ENCODE measurements at places on chromosomes 11 and 22.
A peak's percentile ranks its signal among the peaks of the same experiment; 100 is the strongest.

DNA sequence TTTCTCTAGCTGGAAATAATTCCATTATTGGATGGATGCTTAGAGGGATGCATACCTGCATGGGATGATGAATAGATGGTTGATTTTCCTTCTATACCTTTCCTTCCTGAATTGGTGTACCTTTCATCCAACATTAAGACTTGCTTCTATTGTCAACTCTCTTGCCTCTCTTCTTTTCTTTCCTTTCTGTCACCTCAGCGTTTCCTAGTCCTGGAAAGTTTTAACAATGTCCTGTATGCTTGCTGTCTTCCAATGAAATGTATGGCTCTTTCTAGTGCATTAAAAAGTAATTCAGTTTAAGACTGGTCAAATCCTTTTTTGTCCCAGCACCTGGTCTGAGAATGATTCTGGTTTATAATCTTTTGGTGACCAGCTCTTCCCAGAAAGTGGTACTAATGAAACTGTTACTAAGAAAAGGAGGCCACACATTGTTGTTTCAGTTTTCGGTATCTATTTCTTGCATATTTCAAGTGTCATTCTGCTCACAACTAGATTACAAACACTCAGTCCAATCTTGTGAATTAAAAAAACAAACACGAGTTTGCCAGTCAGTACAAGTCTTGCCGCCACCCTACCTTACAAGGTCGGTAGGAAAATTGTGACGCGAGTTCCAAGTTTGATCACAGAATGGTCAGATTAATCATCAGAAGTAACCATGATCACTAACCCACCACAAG is 8.0 kb downstream of the POU2AF1 start:
- DNase-seq, result no peak

DNA sequence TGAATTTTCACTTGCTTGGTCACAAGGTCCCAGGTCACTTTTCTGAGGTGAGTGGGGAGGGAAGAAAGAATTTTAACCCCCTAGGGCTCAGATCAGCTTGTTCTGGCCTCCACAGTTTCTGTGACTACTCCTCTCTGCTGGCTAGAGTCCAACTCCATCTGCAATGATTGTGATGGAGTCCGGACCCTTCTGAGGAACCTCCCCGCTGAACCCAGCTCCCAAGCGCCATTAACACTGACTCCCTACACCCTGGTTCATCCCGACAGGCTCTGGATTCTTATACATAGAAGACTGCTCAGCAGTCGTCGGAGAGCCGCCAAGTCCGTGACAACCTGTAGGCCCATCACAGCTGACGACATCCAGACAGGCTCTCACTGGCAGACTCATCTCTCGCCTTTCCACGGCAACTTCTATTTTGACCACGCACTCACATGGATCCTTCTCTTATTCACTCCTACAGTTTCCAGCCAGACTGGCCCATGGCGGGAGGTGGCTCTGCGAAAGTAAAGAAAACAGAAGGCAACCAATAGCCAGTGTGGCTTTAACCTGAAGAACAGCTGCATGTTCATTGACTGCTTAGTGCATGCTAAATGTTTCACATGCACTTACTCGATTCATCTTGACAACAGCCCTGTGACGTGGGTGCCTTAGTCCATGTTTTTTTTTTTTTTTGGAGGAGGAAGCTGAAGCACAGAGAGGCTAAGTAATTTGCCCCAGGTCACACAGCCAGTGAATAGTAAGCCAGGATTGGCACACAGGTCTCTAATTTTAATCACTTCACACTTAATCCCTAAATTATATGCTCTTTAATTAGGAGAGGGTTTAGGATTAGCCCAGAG is 68.0 kb upstream of the PRDM11 start:
- no peak for DNase-seq

- no peak for DNase-seq
Measured at GRCh38 chr22:19932367-19933206, 9.0 kb upstream of the COMT start.

DNA sequence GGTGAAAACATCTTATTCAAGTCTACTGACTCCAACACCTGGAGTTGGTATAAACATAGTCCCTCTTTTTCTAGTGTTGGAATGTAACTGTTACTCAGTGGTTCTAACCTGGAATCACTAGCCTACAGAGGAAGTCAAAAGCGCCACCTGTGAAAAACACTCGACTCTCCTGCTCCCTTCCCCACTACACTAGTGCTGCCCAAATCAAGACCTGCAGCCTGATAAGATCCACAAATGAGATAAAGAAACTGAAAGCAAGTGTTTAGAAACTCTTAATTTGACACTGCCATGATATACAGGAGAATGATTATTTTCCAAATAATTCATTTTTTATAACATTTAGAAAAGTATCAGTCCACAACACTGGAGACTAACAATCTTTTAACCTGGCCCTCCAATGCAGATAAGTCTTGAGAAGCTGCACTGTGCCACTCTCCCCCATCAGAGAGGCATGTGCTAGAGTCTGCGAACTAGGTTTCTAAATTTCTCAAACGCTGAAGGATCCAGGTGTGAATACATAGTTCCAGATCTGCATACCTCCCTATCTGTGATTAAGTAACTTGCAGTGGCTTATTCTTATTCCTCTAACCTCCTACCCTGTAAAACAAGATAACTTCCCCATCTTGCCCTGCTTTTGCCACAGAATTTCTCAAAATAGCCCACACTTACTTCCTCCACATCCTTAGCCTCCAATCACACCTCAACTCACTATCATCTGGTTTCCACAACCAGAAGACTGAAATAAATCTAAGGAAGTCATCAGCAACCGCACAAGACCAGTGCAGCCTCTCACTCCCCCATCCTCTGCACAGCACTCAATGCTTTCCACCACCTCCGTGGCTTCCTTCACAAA is 88.1 kb downstream of the RRAS2 start:
- DNase-seq, result no peak

DNA sequence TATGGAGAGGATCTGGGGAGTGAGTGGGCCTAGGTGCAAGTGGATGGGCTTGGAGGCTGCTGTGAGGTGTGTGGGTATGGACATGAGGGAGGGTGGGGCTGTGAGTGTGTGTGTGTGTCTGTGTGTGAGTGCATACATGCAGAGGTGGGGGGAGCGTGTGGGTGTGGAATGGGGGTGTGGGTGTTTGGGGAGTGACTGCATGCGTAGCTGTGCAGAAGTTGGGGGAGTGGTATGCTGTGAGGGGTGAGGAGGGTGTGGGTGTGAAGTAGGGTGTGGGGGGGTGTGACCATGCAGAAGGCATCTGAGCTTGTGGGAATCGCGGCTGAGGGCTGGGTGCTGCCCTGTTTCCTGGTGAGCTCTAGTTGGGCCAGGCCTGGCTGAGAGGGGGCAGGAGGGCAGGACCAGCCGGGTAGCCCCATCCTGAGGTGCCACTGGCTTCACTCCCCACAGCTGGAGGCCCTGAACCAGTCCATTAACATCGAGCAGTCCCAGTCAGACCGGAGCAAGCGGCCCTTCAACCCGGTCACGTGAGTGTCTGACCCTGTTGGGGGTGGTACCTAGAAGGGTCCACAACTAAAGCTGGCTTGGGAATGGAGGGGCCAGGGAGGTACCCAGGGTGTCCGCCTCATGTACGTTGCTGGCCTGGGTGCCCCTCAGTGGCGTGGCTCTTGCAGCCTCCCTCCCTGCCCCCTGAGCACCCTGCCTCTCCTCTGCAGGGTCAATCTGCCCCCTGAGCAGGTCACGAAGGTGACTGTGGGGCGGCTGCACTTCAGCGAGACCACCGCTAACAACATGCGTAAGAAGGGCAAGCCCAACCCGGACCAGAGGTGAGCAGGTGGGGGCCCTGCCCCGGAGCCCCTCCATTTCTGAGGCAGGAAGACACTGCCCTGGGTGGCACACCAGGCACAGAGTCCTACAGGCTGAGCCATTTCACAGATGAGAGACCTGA is 16.5 kb downstream of the TMEM258 start:
- DNase-seq, result no peak

DNA sequence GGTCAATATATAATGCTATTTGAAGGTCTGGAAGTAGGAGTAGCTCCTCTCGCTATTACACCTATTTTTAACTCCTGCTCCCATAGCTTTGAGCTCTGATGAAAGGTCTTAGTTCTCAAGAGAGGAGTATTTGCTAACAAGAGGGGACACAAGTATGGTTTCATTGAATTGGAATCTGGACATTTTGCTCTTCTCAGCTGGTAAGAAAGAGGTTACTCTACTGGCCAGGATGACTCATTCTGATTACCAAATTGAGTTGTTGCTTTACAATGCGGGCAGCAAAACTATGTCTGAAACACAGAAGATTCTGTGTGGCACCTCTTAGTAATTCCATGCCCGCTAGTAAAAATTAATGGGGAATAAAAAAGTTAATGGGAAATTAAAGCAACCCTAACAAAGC is 63.6 kb upstream of the EP300 start:
- DNase-seq, result peak; percentile 36

GRCh38 chr11:133172349-133172748 is 360.0 kb downstream of the OPCML start:
- DNase-seq, result no peak

- DNase-seq, result no peak
Measured at GRCh38 chr11:13102865-13103539, 93.9 kb downstream of the RASSF10 start.

- DNase-seq, result no peak
Measured at GRCh38 chr11:69303427-69303826, 9.5 kb downstream of the MYEOV start.

- DNase-seq, result no peak
Measured at GRCh38 chr11:124920870-124921609, 2.0 kb downstream of the HEPN1 start.

DNA sequence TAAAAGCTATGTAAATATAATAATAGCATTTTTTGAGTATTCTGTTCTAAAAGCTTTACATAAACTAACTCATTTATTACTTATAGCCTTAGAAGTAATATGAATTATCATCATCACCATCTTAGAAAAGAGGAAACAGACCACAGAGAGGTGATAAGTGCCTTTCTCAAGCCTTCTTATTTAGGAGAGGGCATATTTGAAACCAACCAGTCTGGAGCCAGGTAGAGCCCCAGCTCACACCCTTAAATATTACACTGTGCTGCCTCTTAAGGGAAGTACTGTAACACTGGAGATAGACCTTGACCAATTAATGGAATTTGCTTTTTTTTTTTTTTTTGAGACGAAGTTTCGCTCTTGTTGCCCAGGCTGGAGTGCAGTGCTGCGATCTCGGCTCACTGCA is 2.3 kb downstream of the BCO2 start:
- no peak for DNase-seq

DNA sequence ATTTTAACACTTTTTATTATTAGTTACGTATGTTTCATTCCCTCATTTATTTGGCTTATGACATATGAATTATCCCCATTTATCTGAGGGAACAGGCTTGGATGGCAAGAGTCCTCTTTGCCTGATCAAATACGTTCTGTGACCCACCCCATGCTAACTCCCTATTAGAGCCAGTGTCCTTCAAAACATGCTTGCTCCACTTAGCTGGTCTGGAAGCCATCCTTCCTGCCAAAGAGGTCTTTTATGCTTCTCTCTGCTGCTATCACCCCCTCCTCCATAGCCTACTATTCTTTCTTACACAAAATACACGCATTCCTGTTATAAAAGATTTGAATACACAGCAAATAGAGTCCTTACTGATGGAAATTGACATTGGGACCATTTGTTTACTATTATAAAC is 6.4 kb downstream of the COA4 start:
- no peak for DNase-seq

- no peak for DNase-seq
Measured at GRCh38 chr11:61080986-61081590, 21.2 kb upstream of the CD5 start.

DNA sequence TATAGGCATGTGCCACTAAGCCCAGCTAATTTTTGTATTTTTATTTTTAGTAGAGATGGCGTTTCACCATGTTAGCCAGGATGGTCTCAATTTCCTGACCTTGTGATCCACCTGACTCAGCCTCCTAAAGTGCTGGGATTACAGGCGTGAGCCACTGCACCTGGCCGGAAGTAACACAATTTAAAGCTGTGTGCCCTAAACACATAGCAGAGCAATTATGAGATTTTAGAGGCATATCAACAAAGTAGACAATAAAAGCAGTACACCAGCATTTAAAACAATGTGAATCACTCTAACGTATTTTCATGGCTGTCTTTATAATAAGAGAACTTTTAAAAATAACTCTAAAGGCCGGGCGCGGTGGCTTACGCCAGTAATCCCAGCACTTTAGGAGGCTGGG is 42.4 kb downstream of the PRR14L start:
- DNase-seq, result no peak

- no peak for DNase-seq
Measured at GRCh38 chr22:30201945-30202344, 44.6 kb downstream of the LIF start.

DNA sequence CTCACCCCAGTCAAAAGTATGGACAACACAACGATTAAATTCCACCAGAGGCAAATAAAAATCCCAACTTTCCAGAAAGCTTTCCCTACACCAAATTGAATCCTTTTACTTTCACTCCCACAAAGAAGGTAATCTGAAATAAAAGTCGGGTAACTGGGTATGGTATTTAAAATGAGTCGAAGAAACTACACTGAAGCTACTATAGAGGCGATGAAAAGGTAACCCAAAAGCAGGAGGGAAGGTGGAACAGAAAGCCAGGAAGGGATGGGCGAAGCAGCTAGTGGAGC is 1.1 kb downstream of the PICALM start:
- no peak for DNase-seq

- DNase-seq, result no peak
Measured at GRCh38 chr22:25569361-25569760, 4.9 kb downstream of the GRK3 start.

GRCh38 chr22:22893077-22893805 is 5.6 kb downstream of the IGLL5 start:
- DNase-seq, result no peak

GRCh38 chr11:44167046-44167445 is 71.6 kb downstream of the EXT2 start:
- no peak for DNase-seq

GRCh38 chr22:28905256-28905832 is 22.0 kb downstream of the ZNRF3 start:
- DNase-seq, result no peak

DNA sequence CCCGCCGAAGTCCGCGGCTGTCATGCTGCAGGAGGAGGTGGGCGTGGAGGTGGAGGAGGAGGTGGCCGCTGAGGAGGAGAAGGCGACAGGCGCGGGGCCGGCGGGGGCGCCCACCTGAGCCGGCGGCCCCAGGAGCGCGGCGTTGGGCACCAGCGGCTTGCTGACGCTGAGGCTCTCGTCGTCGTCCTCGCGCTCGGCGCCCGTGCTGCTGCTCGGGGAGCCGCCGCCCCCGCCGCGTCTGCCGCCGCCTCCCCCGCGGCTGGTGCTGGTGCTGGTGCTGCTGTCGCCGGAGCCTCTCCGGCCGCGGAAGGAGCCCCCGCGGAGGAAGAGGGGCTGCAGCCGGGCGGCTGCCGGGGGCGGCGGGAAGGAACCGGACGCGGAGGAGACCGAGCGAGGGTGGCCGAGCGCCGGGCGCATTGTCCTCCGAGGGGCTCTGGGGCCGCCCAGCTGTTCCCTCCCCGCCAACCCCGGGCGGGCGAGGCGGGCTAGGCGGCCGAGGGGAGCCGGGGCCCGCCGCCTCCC is 388 bp downstream of the TMEM121B start:
- no peak for DNase-seq

- DNase-seq, result no peak
Measured at GRCh38 chr11:35911616-35912165, 32.2 kb upstream of the LDLRAD3 start.

Data from epithelial cell of prostate (primary cell).